CD4-positive, alpha-beta T cell treated with Interleukin-17A for 1 hour (primary cell): ENCODE measurements at places on chromosomes 6 and 20.
A peak's percentile ranks its signal among the peaks of the same experiment; 100 is the strongest.

- DNase-seq = peak; percentile 28
These were observed 1.8 kb downstream of the FOXO3 start for GRCh38 chr6:108562503-108562993.

DNA sequence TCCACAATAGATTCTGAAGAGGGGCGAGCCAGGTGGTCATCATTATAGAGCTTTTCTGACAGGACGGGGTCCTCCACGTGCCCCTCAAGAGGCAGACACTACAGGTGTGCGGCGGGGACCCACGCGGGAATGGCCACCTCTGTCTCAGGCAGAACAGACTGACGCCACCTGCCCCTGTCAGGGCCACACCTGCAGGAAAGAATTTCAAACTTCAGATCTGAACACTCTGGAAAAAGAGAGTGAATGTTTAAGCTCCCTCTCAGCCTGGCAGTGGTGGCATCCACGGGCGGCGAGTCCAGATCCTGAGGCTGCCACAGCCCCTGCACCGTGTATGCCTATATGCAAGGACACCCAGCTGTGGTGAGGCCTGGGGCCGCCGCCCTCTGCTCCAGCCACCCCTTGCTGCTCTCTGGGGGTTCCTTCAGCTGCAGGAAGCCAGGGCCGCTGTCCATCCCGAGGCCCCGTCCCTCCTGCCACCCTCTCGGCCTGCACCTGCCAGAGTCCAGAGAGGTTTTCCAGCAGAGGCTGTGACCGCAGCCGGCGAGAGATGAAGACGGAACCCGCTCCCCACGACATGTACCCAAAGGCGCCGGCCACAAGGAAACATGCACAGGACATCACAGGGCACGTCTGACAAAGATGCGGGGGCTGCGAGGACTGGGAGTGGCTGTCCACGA, 234.9 kb downstream of the ERMARD start:
- no peak for DNase-seq

GRCh38 chr6:10740061-10740460, 7.5 kb upstream of the TMEM14B start:
- DNase-seq = no peak

GRCh38 chr6:99501762-99502161, 13.5 kb downstream of the USP45 start:
- DNase-seq = no peak

GRCh38 chr20:63577317-63577894, 3.4 kb upstream of the HELZ2 start:
- DNase-seq = no peak

- no peak for DNase-seq
These were observed 48.1 kb downstream of the ZBTB9 start for GRCh38 chr6:33502486-33502885.

GRCh38 chr20:58822748-58823730, 27.7 kb downstream of the GNAS-AS1 start:
- DNase-seq = no peak

DNA sequence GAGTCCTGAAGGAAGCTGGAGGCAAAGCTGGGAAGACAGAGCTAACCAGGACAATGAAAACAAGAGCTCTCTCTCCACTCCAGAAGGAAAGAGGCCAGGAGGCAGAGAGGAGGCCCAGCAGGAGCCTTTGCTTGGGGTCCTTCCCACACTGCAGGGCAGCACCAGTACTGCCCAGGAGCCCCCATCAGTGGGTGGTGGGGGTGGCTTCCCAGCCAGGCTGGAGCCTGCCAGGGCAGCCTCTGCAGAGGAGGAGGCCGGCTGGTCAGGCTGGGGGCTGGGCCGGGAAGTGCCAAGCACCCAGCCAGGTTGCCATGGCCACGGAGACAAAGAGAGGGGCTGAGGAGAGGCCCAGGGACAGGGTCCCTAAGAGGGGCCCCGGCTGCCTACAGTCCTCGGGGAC, 33.4 kb downstream of the PREX1 start:
- no peak for DNase-seq

DNA sequence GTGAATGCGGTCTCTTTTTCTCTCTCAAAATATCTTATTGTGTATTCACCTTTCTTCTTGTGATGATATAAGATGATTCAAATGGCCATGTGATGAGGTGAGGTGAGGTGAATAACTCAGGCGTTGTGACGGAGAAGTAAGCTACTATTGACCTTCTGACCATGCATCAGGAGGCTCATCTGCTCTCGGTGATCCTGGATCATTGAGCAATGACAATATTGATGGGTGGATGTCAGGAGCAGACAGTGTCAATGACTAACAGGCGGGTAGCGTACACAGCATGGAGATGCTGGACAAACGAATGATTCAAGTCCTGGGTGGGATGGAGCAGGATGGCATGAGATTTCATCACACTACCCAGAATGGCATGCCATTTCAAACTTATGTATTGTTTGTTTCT, 119.6 kb downstream of the PXDC1 start:
- DNase-seq = no peak

DNA sequence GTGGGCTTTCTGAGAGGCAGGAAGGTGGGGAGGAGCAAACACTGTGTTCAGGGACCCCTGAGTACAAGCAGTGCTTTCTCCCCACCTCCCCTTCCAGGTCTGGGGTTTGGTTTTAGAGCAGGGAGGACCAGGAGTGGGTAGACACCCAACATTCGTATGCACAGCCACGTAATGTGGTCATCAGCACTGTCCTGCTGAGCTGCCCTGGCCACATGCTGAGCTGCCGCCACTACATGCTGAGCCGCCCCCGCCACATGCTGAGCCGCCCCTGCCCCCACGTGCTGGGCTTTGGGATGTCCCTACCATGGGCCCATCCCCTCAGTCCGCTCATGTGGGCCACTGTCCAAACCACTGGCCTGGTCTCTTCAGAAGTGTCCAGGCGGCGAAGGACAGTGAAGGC, 214.9 kb upstream of the CST7 start:
- no peak for DNase-seq

DNA sequence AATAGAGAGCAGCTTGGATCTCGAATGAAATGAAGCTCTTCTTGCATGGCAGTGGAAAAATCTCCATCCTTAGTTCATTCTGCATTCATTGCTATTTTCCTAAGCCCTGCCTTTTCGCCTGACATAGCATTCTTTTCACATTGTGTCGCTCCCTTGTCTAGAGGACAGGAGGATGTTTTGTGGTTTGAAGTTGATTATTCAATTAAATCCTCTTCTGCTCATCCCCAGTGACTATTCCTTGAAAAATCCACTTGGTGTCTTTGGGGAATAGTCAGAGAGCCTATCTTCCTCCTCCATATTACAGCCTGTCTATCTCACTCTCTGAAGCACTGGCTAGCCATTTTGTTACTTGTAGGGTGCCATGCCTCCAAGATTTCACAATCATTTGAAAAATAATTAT, 161.2 kb downstream of the KLHL32 start:
- no peak for DNase-seq

- DNase-seq = no peak
These were observed 94.3 kb upstream of the NKX2-2 start for GRCh38 chr20:21607971-21608725.

DNA sequence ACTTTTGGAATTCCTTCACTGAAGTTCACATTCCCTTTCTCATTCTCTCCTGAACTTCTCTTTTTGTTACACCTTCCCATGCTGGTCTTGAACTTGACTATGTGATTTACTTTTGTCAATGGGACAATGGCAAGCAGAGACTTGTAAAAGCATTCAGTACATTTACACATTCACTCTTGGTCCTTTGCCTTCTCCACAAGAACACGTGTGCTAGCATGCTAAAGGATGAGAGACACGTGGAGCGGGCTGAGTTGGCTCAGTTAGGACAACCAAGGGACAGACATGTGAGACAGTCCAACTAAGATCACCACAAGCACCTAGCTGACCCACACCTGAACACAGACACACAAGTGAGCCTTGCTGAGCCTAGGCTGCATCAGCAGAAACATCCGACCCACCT, 91.3 kb upstream of the PAK5 start:
- DNase-seq = no peak

DNA sequence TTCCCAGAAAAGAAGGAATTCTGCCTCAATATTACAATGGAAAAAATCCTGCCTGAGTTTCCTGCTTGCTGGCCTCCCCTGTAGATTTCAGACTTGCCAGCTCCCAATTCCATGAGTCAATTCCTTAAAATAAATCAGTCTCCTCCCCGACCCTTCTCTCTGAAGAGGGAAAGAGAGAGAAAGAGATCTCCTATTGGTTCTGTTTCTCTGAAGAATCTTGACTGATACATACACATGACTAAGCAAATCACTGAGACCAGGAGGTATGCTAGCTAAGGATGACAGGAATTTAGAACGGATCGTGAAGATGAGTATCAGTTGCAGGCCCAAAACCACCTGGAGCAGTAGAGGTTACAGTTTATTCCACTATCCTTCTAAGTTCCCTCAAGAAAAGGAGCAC, 11.3 kb upstream of the RBM24 start:
- no peak for DNase-seq

DNA sequence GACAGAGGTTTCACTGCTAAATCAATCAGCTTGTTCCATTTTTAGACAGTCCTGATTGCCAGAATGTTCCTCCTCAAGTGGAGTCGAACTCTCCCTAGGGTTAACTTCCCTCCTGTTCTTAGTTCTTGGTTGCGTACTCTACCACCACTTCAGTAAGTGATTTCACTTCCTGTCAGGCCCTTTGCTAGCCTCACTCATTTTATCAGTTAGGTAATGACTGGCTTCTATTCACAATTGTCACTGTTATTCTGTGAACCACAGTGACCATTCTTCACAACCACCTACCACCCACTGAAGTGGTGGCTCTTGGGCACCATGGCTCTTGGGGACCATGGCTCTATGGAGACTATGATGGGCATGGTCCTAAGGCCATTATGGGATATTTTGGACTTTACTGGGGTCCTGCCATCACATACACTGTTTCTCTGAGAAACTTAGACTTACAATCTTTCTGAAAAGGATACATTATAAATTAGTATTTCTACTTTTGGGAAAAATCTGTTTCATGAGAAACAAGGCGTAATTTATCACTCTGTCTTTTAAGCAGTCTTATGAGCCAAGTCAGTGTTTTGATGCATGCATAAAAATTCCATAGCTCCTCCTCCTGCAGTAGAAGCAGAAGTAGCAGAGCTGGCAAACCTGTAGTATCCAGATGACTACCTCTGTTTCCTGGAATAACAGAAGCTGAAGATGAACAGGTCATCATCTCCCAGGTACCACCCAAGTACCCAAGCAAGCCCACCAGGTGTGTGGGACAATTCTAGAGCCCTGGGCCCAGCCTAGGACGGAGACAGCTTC, 66.3 kb downstream of the ATXN1 start:
- peak; percentile 65 for DNase-seq

- DNase-seq = no peak
These were observed 8.7 kb downstream of the GCM1 start for GRCh38 chr6:53139841-53140413.

DNA sequence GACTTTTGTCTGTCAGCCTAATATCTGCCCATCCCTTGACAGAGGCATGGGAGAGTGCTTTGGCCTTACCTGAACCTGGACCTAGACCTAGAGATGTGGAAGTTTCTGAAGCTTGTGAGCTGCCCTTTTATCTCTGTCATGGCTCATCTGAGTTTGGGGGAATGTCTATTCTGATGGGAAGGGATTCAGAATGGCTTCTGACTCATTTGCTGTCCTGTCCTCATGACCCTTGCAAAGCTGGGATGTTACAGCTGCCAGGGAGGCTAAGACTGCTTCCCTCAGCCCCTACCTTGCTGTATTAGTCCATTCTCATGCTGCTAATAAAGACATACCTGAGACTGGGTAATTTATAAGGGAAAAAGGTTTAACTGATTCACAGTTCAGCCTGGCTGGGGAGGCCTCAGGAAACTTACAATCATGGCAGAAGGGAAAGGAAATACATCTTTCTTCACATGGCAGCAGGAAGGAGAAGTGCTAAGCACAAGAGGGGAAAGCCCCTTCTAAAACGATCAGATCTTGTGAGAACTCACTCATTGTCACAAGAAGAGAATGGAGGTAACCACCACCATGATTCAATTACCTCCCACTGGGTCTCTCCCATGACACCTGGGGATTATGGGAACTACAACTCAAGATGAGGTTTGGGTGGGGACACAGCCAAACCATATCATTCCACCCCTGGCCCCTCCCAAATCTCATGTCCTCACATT, 252.2 kb downstream of the ERMARD start:
- DNase-seq = no peak

DNA sequence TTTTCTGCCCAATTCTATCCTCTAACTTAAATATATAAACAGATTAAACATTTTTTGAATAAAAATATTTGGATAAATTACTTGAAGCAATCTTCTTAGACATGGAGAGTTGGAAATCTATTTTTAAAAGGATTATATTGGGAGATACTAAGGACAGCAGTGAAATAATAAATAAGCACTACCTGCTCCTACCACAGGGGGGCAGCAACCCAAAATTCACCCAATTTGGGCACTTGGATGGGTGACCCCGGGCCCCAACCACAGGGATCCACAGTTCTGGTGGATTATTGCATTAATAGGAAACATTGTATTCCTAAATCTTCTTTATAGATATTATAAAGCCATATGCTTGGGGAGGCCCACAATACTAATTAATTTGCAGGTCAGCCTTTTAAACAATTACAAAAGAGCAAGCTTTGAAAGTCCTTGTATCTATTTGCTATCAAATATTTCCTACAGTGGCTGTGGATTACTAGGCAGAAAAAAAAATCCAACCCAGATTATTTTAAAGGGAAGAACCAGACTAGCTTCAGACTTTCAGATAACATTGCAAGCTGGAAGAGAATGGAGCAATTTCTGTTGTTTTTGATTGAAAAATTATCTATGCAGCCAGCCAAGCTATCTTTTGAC, 66.4 kb upstream of the PDE10A start:
- DNase-seq = peak; percentile 12

DNA sequence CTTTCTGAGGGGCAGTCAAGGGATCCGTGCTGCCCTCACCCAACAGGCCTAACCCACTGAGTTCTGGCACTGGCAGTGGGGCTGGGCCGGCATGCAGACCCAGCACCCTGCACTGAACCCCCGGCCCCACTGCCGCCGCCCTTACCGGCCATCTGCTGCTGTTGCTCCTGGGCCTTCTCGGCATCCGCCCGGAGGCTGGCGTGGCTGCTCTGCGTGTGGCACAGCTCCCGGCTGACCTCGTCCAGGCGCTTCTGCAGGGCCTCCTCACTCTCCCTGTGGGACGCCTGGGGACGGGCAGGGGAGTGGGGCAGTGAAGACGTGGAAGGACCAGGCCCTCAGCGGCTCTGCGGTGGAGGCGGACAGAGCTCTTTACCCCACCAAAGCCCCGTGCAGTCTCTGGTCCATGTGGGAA, 52.4 kb downstream of the RRBP1 start:
- no peak for DNase-seq

- DNase-seq = no peak
These were observed 180.3 kb downstream of the ANKRD60 start for GRCh38 chr20:58048096-58048702.

GRCh38 chr6:72246926-72247325, 360.6 kb downstream of the RIMS1 start:
- no peak for DNase-seq

GRCh38 chr6:119344306-119344705, 5.3 kb downstream of the MAN1A1 start:
- DNase-seq = no peak

GRCh38 chr20:48821261-48821920, 6.4 kb downstream of the PREX1 start:
- DNase-seq = peak; percentile 47
